Activated T-helper 9 cell treated with anti-CD3 and anti-CD28 coated beads, Interleukin-2, amount 50 U/mL, for 16 hours (primary cell): ENCODE measurements at places on chromosomes 4 and X.

GRCh38 chr4:158131027-158131426 lies 41.8 kb downstream of the GASK1B start:
- no peak for DNase-seq

DNA sequence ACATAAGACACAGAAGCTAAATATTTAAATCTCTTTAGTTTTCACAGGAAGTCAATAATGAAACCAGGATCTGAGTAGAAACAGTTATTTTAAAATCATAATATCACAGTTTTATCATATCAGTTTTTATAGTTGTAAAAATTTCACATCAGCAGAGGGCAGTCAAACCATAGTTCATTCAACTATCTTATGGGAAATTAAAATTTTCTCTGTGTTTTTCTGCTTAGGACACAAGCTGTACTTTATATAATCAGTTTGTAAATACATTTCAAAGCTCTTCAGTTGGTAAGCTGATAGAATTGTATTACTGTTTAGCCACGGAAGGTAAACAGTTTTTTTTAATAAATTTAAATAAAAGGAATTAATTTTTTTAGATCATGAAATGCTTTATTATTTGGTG lies 204.8 kb upstream of the NUDT6 start:
- DNase-seq, result no peak

DNA sequence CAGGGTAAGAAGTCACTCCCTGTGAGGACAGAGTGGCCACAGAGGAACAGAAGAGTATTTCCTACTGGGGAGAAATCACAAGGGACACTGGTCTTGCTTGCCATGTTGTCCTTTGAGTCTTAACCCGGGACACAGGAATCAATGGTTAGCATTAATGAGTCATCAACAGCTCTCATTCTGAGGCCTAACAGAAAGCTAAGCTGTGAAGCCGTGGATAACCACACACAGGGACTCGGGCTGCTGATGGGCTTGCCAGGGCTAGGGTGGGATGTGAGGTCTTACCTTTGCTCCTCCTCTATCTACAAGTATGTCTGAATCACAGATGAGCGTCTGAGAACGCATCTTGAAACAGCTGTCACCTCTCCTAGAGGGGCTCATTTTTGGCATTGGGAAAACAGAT lies 22.2 kb downstream of the HELT start:
- no peak for DNase-seq

GRCh38 chrX:138719396-138719795 lies 7.9 kb upstream of the FGF13 start:
- no peak for DNase-seq

DNA sequence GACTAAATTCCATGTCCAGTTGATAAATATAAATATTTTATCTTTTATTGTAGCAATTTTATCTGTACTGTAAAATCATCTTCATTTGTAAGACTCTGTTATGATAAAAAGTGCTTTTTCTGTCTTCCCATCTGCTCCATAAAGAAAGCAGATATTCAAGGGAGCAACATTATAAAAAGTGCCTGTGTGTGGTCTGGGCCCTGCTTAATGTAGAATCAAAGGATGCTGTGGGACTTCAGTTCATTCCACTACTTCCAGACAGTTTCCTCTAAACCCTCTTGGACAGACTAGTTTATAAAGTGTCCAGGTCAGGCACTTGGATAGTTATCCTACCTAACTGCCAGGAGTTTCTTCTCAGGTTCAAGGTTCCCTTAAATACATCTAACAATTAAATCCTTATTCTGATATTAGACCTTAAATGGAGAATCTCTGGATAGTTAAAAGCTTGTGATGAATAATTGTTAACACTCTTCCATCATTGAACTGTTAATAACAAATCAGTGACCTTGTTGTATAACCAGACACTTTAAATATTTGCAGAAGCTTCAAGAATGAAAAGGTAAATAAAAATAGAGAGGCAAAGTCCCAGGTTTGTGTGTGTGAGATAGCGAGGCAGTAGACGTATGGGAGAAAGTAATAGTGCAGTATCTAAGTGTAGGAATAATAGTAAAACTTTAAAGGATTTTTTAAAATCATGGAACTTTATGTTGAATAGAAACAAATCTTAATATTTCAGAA lies 237.5 kb upstream of the CTSO start:
- no peak for DNase-seq

GRCh38 chr4:16524911-16525554 lies 298.8 kb upstream of the TAPT1 start:
- no peak for DNase-seq

GRCh38 chr4:72970756-72971155 lies 98.8 kb downstream of the COX18 start:
- DNase-seq, result no peak

GRCh38 chr4:95027905-95028618 lies 270.3 kb downstream of the BMPR1B start:
- no peak for DNase-seq

GRCh38 chr4:101954975-101955678 lies 164.6 kb downstream of the BANK1 start:
- DNase-seq, result no peak

DNA sequence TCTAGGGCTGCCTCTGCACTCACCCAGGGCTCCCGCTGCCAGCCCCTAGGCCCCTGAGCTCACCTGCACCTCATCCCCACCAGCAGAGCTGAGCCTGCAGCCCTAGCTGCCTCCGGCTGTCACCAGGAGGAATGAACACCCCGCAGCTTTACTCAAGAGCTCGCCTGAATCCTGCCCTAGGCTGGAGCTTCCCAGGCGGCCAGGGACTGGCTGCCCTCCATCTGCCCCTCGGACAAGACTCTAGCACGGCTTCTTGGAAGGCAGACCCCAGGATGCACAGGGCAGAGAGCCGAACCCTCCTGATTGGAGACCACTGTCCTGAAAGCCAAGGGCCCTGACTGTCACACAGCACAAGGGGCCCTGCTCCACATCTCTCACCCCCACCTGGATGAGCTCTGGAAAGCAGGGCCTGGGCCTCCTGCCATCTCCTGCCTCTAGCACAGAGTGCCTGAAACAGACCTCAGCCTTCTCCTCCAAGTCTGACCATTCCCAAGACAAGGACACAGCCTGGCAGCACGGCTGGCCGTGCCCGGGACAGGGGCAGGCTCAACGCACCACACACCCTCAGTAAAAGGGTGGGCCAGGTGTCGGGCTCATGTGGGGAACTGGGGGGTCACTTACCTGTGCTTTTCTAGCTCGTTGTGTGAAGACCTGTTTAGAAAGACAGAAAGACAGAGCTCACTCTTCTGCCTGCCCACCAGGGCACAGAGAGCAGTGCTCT lies 4.4 kb downstream of the MXD4 start:
- DNase-seq, result no peak

DNA sequence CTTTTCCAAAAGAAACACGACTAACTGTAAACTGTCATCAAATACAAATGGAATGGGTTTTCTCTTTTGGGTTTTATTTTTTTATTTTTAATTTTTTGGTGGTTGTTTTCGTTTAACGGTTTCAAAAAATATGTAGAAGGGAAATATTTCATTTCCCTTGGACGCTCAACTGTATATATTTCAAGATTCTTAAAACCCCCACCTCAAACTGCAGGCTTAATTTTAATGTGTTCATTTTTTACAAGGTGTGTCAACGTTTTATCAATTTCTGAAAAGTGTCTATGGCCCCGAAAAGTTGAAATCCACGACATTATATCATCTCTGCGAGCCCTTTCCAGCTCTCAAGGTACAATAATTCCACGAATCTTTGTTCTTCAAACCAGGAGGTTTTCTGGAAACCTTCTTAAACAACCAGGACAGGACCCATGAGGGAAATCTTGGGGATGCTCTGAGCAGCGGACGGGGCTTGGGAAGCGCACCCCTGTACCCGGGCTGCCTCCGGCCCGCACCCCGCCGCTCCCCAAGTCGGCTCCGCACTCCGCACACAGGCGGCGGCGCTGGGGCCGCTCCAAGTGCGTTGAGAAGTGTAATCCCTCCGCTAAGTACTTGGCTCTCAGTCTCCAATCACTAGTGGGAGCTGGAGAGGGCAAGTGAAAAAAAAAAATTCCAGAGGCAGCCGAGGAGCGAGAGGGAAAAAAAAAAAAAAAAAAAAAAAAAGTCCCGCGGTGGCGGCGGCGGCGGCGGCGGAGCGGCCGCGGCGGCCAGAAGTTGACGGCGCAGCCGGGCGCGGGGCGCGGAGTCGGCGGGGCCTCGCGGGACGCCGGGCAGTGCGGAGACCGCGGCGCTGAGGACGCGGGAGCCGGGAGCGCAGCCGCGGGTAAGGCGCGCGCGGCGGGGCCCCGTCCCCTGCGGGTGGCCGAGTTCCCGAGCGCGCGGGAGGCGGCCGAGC lies at the start of gene BMPR1B:
Gene BMPR1B (plus strand): TSS at position 764 of the 949 bp plus-strand sequence. CDS start 346,470 bp downstream, outside the sequence.
- DNase-seq, result no peak

DNA sequence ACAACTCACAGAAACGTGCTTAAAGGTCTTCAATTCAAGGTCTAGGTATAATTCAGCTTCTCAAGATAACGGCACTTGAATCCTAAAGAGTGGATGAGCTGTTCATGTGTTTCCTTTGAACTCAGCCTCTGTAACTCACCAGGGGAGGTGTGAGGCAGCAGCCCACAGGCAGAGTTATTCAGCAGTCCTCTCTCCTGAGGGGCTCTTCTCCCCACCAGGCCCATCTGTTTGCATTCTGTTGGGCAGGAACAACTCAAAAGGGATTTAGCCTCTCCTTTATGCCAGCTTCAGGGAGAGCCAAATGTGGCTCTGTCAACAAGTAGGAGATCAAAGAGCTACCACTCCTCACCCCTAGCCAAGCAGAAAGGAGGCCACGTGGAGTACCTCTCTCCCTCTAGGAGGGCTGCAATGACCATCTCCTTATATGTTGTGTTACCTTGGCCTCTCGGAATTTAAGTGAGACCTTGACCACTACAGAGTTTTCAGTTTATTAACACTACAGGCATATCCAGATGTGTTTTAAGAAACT lies 151.2 kb downstream of the SPATA18 start:
- DNase-seq, result no peak

GRCh38 chrX:72169008-72169728 lies 12.4 kb upstream of the PIN4 start:
- peak; percentile 2 for DNase-seq
